ENCODE measurements at places on chromosomes 7 and 10.

DNA sequence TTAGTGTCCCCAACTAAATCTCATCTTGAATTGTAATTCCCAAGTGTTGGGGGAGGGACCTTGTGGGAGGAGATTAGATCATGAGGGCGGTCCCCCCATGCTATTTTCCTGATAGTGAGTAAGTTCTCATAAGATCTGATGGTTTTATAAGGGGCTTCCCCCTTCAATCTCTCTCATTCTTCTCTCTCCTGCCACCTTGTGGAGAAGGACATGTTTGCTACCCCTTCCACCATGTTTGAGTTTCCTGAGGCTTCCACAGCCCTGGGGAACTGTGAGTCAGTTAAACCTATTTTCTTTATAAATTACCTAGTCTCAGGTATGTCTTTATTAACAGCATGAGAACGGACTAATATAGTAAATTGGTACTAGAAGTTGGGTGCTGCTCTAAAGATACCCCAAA, 365.6 kb downstream of the ANKRD7 start:
- DNase-seq: no peak

DNA sequence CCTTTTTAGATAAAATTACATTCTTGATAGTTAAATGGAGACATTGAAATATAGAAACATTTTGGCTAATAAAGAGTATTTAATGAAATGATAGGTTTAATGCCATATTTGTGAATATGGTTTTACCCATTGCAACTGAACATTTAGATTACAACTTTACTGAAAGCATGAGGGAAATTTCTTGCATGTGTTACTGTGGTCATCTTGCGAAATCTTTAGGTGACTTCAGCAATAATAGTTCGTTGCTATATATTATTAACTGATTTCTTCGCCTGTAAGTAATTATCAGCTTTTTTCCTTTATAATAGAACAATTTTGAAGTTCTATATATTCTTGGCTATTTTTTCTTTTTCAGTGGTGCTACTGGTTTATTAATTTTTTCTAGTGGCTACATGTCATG, 83.2 kb downstream of the MLLT10 start:
- no peak for DNase-seq

GRCh38 chr7:12196386-12196785, 14.7 kb upstream of the TMEM106B start:
- DNase-seq: no peak

DNA sequence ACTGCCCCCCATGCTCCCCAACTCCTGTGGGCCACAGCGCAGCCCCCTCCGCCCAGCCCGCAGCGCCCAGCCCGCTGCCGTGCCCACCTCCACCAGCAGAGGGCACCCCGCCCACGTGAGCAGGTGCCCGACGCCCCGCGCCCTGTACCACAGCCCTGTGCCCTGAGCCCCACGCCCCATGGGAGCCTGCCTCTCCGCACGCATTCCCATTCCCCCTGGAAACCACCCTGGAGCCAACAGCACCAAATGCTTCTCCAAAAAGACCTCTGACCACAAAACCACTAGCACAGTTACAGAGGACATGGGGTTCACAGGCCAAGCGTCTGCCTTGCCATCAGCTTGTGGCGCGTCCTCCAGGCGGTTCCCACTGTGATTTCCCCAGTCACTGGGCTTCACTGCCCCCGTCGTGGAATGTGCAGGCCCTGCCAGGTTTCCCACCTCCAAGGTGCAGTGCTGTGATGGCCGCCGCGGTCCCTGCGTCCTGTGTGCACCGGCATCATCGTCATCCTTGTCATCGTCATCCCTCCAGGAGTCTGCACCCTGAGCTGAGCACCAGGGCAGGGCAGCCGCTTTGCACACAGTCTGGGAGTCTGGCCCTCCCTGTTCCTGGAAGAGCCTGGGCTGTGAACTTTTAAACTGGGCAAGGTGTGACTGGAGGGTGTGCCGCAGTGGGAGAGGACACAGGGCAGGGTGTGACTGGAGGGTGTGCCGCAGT, 61.7 kb downstream of the PWWP2B start:
- peak; percentile 85 for DNase-seq

DNA sequence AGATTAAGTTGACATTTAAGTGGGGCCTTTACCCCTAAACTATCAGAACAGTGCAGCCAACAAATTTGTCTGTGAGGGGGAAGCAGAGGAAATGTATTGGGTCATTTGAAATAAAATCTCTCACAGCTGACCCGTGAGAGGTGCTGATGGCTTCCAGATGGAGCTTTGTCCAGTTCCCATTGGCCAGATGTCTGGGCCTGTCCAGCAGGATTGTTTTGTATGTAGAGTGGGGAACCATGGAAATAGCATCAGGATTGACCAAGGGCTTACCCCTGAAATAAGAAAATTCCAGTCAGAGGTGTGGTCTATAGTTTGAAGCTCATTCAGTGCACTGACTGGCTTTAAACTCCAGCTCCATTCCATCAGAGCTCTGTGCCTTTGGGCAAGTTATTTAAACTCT, 50.6 kb downstream of the INHBA start:
- no peak for DNase-seq

- DNase-seq: no peak
Measured at GRCh38 chr7:26055241-26055640, 96.8 kb upstream of the NFE2L3 start.

DNA sequence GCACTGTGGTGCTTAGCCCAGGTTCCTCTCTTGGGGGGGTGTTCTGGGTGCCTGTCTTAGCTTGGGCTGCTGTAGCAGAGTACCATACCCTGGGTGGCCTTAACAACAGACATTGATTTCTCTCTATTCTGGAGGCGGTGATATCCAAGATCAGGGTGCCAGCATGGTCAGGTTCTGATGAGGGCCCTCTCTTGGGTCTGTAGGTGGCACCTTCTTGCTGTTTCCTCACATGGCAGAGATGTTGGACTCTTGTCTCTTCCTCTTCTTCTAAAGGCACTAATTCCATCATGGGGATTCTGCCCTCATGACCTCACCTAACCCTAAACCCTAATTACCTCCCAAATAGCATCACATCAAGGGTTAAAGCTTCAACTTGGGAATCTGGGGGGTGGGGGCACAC, 19.9 kb upstream of the CRHR2 start:
- DNase-seq: no peak

DNA sequence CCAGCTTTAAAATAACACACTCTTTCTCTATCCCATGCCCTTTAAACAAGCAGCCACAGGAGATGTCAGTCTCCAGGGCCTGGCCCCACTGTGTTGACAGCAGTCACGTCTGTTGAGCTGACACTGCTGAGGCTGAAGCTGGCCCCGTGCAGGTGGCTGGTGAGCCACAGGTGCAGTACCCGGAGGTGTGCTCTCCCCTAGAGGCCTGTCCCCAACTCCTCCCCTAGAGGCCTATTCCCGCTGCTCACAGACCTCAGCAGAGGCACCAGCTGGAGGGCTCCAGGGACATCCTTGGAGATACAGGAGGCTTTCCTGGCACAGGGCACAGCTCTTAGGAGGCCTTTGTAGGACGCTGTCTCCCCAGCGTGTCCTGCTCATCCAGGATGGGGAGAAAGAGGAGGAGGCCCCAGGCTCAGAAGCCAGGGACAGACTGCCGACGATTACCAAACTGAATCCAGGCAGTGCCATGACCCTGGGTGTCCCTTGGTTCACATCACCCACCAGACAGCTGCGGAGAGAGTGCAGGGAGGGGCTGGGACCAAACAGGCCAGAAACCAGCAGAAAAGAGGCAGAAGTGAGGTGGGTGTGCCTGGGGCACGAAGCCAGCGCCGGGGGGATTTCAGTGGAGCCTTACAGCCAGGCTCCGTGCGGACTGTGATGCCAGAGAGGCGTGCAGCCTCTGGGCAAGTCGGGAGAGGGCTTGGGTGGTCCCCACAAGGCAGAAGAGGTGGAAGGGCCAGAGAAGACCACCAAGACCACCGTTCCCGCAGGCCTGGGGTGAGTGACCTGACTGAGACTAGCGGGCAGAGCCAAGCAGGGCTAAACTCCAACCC, 18.5 kb upstream of the TTYH3 start:
- DNase-seq: no peak

DNA sequence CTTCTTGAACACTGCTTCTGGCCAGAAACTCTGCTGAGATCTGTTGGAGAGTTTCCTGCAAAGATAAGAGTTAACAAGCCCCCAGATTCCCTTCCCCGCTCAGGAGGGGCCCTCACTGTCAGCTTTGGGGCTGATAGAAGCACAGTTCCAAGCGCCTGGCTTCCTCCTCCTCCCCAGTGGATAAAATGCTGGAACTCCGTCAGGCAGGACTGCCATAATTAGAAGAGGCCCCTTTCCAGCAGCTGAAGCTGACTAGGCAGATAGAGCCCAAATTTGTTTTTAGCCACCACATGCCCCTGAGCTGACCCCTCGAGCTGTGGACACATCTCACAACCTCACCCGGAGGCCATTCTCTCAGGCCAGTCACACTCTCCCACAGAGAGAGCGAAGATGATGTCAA, 89.4 kb downstream of the TBXAS1 start:
- no peak for DNase-seq

DNA sequence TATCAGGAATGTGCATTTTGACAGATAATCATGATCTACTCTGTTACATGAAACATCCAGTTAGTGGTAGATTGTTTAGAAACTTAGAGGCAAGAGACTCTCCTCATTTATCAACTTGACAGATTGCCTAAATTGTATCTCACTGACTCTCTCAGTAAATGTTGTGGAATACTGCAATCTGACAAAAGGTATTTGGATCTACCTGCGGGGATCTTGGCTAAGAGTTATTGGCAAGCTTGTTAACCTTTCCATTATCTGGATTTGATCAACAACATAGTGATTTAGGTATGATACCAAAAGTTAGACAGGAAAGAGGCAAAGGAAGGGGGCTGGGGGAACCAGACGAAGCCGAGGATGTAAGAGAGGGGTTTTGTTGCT, 2.0 kb downstream of the VSTM2A start:
- DNase-seq: no peak

DNA sequence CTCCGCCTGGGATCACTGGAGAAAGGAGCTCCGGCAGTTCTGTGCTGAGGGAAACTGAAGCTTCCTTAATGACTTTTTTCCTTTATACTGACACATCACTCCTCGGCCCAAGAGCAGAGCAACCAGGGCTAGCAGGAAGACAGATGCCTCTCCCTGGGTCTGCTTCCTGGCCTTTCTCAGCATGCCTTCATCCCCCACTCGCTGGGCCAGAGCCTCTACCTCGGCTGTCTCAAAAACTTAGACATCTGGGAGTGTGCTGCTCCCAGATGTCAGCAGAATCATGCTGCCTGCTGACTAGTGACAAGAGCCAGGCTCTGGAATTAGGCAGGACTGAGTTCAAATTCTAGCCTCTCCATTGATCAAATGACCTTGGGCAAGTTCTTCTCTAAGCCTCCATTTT, 24.4 kb upstream of the LRRC4 start:
- no peak for DNase-seq

DNA sequence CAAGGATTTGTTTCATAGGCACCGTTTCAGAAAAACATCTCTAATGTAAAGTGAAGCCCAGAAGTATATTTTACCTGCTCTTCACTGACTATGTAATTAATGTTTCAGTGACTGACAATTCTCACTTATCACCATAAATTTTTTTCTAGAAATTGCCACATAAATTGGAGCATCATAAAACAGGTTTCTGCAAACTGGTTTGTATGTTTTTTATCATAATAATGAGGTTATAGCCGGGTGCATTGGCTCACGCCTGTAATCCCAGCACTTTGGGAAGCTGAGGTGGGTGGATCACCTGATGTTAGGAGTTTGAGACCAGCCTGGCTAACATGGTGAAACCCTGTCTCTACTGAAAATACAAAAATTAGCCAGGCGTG, 39.4 kb downstream of the SYPL1 start:
- DNase-seq: no peak

- DNase-seq: no peak
Measured at GRCh38 chr7:151351967-151352366, 10.4 kb downstream of the NUB1 start.

DNA sequence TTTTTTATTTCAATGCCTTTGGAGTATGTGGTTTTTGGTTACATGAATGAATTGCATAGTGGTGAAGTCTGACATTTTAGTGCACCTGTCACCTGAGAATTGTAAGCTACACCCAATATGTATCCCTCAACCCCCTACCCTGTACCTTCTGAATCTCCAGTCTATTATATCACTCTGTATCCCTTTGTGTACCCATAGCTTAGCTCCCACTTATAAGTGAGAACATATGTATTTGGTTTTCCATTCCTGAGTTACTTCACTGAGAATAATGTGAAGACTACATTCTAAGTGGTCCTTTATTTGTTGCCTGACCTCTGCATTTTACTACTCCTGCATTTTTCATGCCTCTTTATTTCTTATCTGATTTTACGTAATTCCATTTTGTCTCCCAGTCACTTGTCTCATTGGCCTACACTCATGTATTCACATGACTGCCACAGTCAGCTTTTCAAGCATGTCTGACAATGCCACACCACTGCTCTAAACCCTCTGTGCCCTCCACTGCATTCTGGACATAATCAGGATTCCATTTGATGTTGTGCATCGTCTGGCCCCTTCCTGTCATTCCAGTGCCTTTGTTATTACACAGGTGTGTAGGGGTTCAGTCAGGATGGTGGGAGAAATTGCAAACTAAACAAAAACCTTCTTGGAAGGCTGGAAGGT, 1325.5 kb downstream of the XPNPEP1 start:
- DNase-seq: no peak

- no peak for DNase-seq
Measured at GRCh38 chr7:84686373-84686772, 491.8 kb upstream of the SEMA3A start.

GRCh38 chr7:122715183-122715582, 12.5 kb upstream of the RNF148 start:
- DNase-seq: no peak

- DNase-seq: no peak
Measured at GRCh38 chr7:33050535-33051318, 11.8 kb downstream of the NT5C3A start.

GRCh38 chr10:24277771-24278170, 68.8 kb downstream of the KIAA1217 start:
- DNase-seq: no peak

- DNase-seq: no peak
Measured at GRCh38 chr7:49791088-49791741, 17.8 kb downstream of the VWC2 start.

DNA sequence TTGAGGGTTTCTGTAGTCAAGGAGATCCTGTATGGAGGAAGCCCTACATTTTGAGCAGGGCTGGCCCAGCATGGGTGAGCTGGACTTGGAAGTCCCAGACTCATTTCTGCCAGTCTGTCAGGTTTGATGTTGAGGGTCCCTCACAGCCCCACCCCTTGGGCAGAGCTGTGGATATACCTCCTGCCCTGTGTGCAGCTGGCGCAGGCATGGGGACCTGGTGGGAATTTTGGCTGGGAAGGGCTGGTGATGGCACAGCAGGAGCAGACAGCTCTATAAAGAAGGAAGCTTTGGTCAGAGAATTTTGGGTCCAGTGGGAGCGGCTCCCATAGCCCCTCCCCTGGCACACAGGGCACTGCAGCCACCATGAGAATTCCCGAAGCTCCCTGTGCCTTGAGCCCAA, 482.6 kb downstream of the RPS24 start:
- no peak for DNase-seq

GRCh38 chr10:87861953-87862678, 1.2 kb downstream of the KLLN start:
- peak; percentile 68 for DNase-seq

- DNase-seq: no peak
Measured at GRCh38 chr7:158811461-158811860, 17.8 kb downstream of the ESYT2 start.

All from GM12892 (cell line).